ENCODE measurements at places on chromosomes 4 and X. TPM values are rescaled to one million over a fixed set of nuclear protein-coding genes. Genes with fewer than 3 reads are reported as not detected.

The FAM114A1 gene
- 63.2 TPM for total RNA-seq

The MAGEA4 gene
- not detected for total RNA-seq

The PNMA3 gene
- total RNA-seq, result not detected

The AVPR2 gene
- not detected for total RNA-seq

The CHRDL1 gene
- total RNA-seq, result not detected
